ENCODE measurements at places on chromosomes 7 and 10.

DNA sequence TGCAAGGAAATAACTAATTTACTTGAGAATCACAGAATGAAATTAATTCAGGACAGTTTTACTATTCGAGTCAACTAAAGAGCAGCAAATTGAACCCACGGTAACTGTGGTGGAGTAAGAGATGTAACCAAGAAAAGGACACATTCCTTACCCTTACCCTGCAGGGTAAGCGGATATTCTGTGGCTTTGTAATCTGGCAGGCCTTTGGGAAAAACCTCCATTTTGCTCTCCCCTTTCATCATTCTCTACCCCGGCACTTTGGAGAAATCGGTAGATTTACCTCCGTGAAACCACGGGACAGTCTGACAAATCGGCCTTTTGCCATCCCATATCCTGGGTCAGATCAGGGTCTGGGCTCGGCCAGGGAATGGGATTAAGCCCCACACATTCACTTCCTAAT lies 18.4 kb downstream of the RCC1L start:
- DNase-seq = no peak

- DNase-seq = no peak
These were observed 160.1 kb downstream of the NEURL1 start for GRCh38 chr10:103653581-103654037.

DNA sequence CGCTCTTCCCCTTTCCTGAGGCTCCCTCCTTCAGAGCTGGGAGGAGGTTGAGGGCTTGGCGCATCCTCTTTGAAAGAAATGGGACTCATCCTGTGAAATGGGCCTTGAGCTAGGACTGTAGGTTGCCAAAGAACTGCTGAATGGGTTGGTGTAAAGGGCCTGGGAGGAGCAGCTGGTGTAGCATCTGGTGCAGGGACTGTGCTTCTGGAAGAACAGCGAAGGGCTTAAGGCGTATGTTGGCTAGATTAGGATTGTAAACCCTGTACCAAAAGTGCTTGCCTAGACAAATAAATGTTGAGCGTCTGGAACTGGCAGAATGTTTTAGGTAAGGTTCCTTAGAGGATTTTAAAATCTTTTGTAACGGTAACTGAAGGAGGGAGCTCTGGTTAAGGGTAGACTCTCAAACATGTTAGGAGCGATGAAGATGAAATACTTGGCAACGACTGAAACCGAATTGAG lies 563 bp downstream of the STAM start:
- peak; percentile 33 for DNase-seq

DNA sequence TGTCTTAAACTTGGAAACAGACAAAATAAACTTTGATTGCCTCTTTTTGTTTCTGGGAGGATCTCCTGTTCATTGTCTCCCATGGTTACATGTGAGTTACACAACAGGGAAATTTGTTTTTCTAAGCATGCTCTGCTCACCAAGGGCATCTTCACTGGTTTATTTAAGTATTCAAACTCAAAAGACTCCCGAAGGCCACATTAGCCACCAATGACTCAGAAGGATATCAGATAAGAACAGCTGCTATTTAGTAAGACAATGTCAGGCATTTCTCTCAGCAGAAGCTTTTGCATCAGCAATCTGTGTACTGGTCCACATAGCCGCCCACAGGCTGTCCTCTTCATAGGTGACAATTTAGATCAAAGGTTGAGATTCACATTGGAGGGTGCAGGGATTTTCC lies 19.3 kb downstream of the OR6B1 start:
- no peak for DNase-seq

GRCh38 chr7:137891016-137891655 lies 44.4 kb upstream of the DGKI start:
- DNase-seq = no peak

GRCh38 chr7:64300641-64301405 lies 12.9 kb upstream of the ZNF736 start:
- no peak for DNase-seq

DNA sequence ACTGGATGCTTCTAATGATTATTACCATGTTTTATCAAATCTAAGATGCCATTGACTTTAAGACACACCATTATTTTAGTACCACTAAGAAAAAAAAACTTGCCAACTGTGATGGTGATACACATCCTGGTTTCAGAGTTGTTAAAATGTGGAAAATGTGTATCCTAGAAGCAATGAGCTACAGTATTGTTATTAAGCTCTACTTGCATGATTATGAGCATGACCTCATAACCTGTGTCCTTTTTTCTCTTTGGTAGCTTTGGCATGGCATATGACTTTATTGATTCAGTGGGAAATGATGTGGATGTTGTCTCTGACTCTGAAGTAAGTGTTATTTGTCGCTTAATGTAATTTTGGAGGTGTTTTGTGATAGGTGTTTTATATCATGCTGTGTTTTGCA lies 3.3 kb downstream of the EDRF1 start:
- no peak for DNase-seq

DNA sequence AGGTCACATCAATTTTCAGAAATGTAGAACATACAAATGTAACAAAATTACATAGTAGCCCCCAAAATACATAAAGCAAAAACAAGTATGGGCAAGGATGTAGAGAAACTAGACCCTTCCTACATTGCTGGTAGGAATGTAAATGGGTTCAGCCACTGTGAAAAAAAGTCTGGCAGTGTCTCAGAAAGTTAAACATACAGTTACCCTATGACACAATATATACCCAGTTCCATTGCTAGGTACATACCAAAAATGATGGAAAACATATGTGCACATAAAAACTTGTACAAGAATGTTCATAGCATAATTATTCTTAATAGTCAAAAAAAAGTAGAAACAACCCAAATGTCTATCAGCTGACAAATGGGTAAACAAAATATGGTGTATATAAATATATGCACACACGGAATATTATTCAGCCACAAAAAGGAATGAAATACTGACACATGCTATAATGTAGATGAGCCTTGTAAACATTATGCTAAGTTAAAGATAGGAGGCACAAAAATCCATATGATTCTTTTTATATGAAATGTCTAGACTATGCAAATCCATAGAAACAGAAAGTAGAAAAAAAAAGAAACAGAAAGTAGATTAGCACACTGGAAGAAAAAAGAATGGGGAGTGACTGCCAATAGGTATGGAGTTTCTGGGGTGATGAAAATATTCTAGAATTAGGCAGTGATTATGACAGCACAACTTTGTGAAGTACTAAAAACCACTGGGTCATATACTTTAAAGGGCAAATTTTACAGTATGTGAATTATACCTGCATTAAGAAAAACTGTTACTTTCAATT lies 13.5 kb downstream of the HERPUD2 start:
- peak; percentile 10 for DNase-seq

GRCh38 chr10:266974-267425 lies 131.7 kb downstream of the ZMYND11 start:
- no peak for DNase-seq

DNA sequence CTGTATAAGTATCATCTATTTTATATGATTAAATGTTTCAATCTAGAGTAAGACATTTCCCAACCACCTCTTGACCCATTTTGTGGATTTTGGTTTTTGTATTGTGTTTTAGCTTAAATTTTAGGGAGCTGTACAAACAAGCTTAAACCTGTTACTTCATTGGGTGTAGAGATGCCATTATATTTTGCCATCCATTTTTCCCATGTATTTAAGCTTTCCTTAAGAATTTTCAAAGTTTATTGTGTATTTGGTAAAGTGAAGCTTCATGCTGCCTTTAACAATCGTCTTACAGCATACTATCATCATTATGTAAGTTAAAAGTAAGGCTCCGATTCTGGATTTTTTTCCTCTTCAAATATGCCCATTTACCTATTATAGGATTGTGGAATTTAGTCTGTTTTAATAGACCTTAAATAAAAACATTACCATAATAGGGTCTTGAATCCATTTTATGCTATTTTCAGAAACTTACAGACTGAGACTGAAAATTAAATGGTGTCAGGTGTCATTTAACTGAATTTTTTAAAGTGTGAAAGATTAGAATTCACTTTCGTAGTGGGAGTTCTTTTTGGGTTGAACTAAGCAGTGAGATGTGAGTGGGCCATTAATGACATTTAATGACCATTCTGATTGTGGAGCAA lies 2.2 kb downstream of the KMT2E start:
- DNase-seq = no peak

DNA sequence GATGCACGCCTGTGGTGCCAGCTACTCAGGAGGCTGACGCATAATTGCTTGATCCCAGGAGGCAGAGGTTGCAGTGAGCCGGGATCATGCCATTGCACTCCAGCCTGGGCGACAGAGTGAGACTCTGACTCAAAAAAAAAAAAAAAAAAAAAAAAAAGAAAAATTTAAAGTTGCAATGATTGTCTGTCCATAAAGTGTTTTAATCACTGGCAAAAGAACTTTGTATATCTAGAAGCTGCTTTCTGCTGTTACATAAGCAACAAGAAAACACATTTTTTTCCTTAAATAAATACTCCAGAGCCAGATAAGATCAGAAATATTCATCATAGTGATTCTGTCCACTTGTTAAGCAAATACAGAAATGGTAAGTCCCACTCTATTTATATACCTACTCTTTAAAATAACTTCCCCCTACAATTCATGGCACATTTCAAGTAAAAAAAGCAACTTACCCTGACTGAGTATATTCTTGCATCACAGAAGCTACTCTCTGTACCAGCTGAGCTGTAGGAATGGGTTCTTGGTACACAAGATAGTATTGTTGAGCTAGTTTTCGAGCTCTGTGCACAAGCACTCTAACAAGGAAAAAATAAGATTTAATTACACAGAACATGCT lies 7.6 kb downstream of the PSMA2 start:
- no peak for DNase-seq

DNA sequence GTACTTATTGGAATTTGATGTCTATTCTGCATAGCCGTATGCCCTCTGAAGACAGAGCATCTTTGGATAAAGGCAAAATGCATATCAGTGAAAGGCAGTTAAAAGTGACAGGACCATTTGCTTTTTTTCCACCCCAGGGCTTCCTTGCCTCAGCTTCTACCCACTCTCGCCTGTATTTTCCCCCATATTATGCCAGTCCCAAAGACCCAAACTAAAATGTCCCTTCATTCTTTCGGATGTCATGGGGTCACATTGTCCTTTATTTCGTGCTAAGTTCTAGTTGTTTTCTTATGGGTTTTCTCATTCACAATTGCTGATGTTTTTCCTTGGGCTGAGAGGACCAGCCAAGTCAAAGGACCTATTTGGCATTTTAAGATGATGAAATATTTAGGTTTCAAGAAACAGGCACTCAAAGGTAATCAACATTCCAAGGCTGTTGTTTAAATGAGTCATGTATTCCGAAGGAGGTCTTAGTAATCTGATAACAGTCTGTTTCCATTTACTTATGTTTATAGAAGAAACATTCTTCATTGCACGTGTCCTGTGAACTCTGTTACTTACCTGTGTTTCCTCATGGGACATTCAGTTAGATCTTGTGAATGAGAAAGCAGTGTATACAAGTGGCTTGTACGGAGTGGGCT lies 74.1 kb downstream of the DNAH11 start:
- DNase-seq = no peak

DNA sequence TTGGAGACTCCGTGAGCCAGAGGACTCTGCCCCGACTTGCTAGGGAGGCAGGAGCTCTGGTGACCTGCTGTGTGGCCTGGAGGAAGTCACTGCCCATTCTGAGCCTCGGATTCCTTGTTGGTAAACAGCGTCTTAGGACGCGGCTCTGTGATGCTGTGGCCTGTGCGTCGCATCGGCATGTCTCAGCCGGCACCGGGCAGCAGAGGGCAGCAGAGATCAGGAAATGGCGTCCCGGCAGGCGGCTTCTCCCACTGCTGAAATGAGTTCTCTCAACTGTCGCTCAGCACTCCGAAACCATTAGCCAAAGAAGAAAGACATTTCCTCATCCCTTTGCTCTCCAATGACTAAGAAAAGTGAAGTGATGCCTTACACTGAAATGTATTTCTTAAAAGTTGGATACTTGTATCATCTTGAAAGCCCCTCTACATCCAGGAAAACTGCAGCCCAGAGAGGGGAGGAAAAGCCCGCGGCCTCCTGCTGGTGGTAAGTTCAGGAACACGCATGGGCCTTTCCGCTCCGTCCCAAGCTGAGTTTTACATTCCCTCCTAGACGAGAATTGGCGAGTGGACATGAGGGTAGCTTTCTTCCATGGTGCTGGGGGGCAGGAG lies 91.7 kb downstream of the WDR11 start:
- DNase-seq = peak; percentile 85

GRCh38 chr7:124155432-124156022 lies 122.7 kb upstream of the TMEM229A start:
- DNase-seq = no peak

- no peak for DNase-seq
These were observed 6.9 kb downstream of the CDHR1 start for GRCh38 chr10:84201244-84201606.

Measured in common myeloid progenitor, CD34-positive (primary cell).